ENCODE measurements at places on chromosomes 1 and 21.
A peak's percentile ranks its signal among the peaks of the same experiment; 100 is the strongest.

DNA sequence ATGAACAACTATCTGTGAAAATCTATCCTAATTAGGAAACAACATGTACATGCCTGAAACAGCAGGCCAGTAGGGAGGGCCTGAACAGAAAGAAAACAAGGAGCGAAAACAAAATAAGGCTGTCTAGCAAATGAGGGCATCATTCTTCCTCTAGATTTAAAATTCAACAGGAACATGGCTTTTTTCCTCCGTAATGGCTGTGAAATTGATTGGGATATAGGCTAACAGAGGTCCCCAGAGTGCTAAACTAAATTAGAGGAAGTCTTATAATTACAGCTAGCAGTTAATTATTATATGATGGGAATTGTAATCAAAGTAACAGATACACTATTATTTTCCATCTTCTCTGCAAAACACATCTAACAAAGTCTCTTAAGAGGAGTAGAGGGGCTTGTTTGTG, 51.7 kb upstream of the TIAM1 start:
- H3K4me3 ChIP-seq = no peak overlapping the region
- no peaks in the 10 kb centered on the region for H3K27me3 ChIP-seq
- no peak overlapping the region for H3K27ac ChIP-seq
- H3K4me1 ChIP-seq = peaks cover 3% of the 10 kb centered on the region
- no peak for DNase-seq
- no peaks in the 10 kb centered on the region for H3K36me3 ChIP-seq

GRCh38 chr21:46207006-46207919, 21.3 kb downstream of the LSS start:
- peaks cover 86% of the 10 kb centered on the region for H3K36me3 ChIP-seq
- no peaks in the 10 kb centered on the region for H3K27me3 ChIP-seq
- DNase-seq = peak; percentile 50
- no peak overlapping the region for H3K27ac ChIP-seq

DNA sequence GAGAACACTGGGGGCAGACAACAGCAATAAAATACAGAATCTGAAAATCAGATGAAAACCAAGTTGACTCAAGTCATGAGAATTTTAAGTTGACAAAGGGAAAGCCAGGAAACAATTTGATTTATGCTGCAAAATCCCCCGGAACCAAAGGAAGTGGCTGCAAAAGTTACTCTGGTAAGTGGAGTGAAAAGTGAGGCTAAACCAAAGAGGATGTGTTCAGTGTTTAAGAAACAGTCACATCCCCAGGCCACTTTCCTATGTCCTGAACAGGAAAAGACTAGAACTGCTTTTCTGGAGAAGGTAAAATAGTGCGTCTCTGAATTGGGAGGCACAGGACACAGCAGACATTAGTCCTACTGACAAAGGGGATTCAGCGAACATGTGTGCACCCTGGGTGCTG, 5.9 kb downstream of the TARBP1 start:
- no peak overlapping the region for H3K27ac ChIP-seq
- H3K27me3 ChIP-seq = no peaks in the 10 kb centered on the region
- no peak for DNase-seq
- peaks cover 25% of the 10 kb centered on the region for H3K4me1 ChIP-seq
- H3K4me3 ChIP-seq = no peak overlapping the region

DNA sequence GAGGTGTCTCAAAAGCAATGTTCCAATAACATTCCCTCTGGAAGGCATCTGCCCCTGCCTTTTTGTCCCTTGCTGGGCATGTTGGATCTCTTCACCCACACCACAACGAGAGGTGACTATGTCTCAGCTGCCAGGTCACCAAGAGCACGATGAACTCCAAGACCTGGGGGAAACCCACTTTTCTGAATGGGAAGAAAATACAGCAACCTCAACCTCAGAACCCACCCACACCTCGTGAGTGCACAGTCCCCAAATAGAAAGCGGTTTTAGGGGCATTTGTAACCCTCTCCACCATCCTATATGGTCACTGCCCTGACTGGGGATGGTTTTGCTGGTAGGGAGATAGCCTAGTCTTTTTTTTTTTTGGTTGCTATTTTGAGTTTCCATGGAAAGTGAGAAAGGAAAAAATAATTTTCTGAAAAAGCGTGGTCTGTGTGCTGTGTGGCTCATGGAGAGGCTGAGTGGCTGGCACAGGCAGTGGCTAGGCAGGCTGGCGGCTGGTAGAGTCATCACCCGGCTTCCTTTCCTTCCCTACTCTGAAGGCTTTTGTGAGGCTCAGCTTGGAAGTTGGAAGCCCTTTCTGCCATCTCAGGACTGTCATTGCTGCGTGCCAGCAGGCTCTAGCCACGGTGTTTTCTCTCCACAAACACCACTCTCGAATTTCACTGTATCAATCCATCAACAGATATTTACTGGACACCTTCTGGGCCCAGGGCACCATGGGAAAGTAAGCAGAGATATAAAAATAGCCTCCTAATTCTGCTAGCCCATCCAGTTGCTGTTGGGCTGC, 15.8 kb downstream of the TSPAN2 start:
- no peaks in the 10 kb centered on the region for H3K36me3 ChIP-seq
- no peak overlapping the region for H3K27ac ChIP-seq
- H3K27me3 ChIP-seq = no peaks in the 10 kb centered on the region
- DNase-seq = no peak
- H3K4me3 ChIP-seq = no peak overlapping the region
- H3K4me1 ChIP-seq = peaks cover 6% of the 10 kb centered on the region

DNA sequence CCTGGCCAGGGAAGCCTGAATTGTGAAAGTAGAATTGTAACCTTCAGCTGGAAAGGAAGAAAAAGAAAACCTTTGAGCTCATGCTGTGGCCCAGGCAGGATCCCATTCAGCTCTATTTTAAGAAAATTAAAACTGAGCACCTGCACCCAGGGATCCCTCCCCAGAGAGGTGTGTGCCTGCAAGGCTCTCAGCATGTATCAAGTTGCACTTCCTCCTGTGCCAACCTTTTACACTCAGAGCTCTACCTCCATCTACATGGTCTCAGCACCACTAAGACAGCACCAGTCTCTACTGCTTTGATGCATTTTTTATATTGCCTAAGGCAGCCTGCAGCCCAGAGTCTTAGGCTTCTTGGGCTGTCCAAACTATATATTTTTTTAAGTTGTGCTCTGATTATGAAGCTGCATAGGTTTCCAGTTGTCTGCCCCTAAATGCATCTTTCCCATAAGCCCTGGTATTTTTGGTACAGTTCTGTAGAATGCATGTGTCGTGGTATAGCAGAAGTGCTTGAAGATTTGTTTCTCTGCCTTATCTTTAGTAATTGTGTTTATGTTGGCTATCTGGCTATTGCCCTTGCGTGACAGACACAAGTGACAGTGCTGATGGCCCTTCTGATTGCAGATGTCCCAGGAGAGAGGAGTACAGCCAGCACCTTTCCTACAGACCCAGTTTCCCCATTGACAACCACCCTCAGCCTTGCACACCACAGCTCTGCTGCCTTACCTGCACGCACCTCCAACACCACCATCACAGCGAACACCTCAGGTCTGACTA, 63.1 kb downstream of the PTPRC start:
- no peak overlapping the region for H3K4me3 ChIP-seq
- DNase-seq = no peak
- H3K27ac ChIP-seq = no peak overlapping the region
- H3K27me3 ChIP-seq = peaks cover 4% of the 10 kb centered on the region
- H3K36me3 ChIP-seq = peaks cover 18% of the 10 kb centered on the region

GRCh38 chr1:209409780-209410179, 173.7 kb upstream of the CAMK1G start:
- DNase-seq = no peak
- H3K36me3 ChIP-seq = no peaks in the 10 kb centered on the region
- no peaks in the 10 kb centered on the region for H3K4me1 ChIP-seq
- no peak overlapping the region for H3K27ac ChIP-seq

- no peaks in the 10 kb centered on the region for H3K27me3 ChIP-seq
- peaks cover 15% of the 10 kb centered on the region for H3K4me1 ChIP-seq
- no peak overlapping the region for H3K4me3 ChIP-seq
- H3K27ac ChIP-seq = no peak overlapping the region
- no peak for DNase-seq
Measured at GRCh38 chr1:201742476-201742875, 86.5 kb upstream of the IPO9 start.

DNA sequence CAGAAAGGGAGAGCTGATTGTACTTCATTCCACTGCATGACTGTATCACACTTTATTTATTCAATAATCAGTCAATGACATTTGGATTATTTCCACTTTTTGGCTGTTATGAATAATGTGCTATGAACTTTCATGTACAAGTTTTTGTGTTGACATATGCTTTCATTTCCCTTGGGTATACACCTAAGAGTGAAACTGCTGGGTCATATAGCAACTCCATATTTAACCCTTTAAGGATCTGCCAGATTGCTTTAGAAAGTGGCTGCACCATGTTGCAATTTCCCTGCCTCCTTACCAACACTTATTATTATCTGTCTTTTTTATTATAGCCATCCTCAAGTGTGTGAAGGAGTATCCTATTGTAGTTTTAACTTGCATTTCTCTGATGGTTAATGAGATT, 108.8 kb upstream of the KCNK1 start:
- no peak overlapping the region for H3K4me3 ChIP-seq
- H3K27ac ChIP-seq = no peak overlapping the region
- DNase-seq = no peak
- no peaks in the 10 kb centered on the region for H3K36me3 ChIP-seq
- no peaks in the 10 kb centered on the region for H3K27me3 ChIP-seq
- no peaks in the 10 kb centered on the region for H3K4me1 ChIP-seq

DNA sequence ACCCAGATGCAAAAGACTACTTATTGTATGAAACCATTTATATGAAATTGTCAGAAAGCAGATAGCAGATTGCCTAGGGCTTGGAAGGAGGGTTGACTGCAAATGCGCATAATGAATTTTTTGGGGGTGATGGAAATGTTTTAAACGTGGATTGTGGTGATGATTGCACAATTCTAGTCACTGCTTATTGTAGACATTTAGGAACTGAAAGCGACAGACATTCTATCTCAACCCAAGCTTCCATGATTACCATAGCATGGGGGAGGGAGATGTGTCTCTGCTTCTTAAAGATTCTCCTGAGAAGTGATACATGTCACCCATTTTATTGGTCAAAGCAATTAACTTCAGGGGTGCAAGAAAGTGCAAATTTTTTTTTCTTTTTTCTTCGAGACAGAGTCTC, 2.8 kb upstream of the MTF2 start:
- DNase-seq = no peak
- H3K4me1 ChIP-seq = peaks cover 6% of the 10 kb centered on the region
- H3K27me3 ChIP-seq = no peaks in the 10 kb centered on the region
- H3K36me3 ChIP-seq = no peaks in the 10 kb centered on the region
- H3K27ac ChIP-seq = no peak overlapping the region

- H3K27me3 ChIP-seq = no peaks in the 10 kb centered on the region
- H3K4me1 ChIP-seq = no peaks in the 10 kb centered on the region
- H3K27ac ChIP-seq = no peak overlapping the region
- no peak for DNase-seq
Measured at GRCh38 chr1:2956576-2956975, 64.7 kb upstream of the ACTRT2 start.

GRCh38 chr1:88351960-88352359, 332.1 kb upstream of the PKN2 start:
- no peaks in the 10 kb centered on the region for H3K4me1 ChIP-seq
- H3K4me3 ChIP-seq = no peak overlapping the region
- no peaks in the 10 kb centered on the region for H3K36me3 ChIP-seq
- DNase-seq = no peak
- no peaks in the 10 kb centered on the region for H3K27me3 ChIP-seq
- no peak overlapping the region for H3K27ac ChIP-seq

- DNase-seq = no peak
- peaks cover 21% of the 10 kb centered on the region for H3K4me1 ChIP-seq
- H3K27ac ChIP-seq = no peak overlapping the region
- H3K36me3 ChIP-seq = peaks cover 54% of the 10 kb centered on the region
Measured at GRCh38 chr1:89060091-89060490, 4.9 kb downstream of the GBP1 start.

DNA sequence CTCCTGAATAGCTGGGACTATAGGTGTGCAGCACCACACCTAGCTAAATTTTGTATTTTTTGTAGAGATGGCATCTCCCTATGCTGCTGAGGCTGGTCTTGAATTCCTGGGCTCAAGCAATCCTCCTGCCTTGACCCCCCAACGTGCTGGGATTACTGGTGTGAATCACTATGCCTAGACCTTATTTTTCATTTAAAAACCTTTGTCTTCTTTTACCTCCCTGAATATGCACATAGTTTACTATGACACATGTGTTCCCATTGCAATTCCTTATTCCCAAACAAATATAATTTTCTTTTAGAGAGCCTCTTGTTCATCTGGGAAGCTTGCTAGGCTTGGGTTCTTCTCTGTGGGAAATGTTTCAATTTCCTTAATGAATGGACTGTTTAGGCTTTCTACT, 16.8 kb downstream of the SH3BGR start:
- no peak overlapping the region for H3K27ac ChIP-seq
- H3K4me1 ChIP-seq = no peaks in the 10 kb centered on the region
- H3K4me3 ChIP-seq = no peak overlapping the region
- H3K27me3 ChIP-seq = no peaks in the 10 kb centered on the region

GRCh38 chr1:93616221-93616995, 65.2 kb downstream of the BCAR3 start:
- no peak overlapping the region for H3K4me3 ChIP-seq
- no peaks in the 10 kb centered on the region for H3K36me3 ChIP-seq
- H3K4me1 ChIP-seq = peaks cover 32% of the 10 kb centered on the region

DNA sequence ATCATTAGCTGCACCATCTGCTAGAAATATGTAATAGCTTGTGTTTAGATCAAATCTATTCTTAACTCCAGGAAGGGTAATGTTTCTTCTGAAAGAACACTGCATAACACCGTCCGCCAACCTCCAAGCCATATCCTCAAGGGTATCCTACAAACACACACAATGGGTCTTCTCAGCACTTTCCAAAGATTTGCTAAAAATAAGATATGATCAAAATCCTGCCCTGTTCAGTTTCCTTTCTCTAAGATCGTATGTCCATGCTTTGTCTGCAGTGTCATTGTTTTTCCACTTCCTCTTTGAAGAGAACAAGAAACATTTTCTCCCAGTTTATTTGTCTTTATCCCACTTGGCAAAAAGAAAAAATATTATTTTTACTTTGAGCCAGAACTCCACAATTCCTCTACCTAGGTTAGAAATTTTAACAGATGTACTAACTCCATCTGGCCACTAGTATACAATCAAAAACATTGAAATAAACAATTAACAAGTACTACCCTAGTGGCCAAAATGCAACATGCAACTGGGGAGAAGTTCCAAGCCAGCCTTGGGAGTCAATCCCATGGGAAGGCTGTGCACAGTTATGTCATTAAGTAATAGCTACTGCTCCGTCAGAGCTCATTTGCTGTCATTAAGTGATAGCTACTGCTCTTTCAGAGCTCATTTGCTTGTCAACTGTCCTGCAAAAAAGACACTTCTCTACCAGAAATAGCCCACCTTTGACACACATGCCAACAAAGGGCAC, 37.8 kb downstream of the FRRS1 start:
- no peak overlapping the region for H3K4me3 ChIP-seq
- H3K36me3 ChIP-seq = peaks cover 10% of the 10 kb centered on the region
- no peaks in the 10 kb centered on the region for H3K4me1 ChIP-seq
- no peak for DNase-seq

- no peaks in the 10 kb centered on the region for H3K27me3 ChIP-seq
- H3K27ac ChIP-seq = no peak overlapping the region
- H3K4me1 ChIP-seq = peaks cover 28% of the 10 kb centered on the region
- DNase-seq = no peak
Measured at GRCh38 chr1:23524163-23524562, 6.9 kb downstream of the E2F2 start.

Measured in upper lobe of right lung (tissue), 1 donor.